ENCODE measurements at places on chromosomes 6 and 20.

DNA sequence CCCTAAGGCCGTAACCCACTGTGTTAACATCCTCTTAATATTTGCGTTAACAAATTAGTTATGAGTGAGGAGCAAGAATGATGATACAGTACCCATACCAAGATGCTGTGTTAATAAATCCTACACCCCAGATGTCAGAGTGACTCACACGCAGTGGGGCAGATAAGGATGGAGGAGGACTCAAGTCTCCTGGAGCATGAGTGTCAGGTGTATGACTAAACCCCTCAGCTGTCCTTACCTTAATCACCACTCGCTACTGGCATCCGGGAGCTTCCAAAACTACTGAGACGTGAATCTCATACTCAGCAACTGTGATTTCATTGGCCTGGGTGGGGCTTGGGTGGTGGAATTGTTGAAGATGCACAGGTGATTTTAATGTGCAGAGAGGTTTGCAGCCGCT lies 131.3 kb upstream of the MTHFD1L start:
- DNase-seq: no peak

DNA sequence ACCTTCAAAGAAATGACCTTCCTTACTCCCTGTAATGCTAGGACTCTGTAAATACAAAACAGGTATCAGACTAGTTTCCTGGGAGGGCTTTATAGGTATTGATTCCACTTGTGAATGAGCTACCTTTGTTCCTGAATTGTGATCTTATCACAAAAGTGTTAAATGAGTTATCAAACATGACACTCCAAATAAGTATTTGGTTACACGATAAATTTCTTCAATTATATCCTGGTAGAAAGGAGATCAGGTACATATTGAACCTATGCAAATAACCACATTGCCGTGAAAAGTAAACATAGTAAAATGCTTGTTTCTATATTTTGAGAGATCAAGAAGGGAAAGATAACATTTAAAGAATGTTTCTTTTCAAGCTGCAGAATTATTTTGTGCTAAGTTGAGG lies 285.3 kb downstream of the HIVEP2 start:
- DNase-seq: no peak

DNA sequence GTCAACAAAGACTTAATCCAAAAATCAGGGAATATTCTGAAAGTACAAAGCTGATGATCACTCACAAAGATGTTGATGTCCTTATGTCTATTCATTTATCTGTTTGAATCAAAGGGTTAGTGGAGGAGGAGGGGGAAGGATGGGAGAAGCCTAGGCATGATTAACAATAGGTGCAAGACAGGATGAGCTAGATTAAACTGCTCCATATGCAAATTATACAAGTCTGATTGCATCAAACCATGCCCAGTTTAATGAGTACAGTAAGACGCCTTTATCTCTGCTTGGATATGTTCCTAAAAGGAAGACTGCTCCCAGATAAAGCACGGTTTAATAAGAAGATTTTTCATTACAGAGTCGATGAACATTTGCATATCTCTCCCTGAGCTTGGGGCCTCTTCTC lies 626.4 kb upstream of the NOX3 start:
- no peak for DNase-seq

- no peak for DNase-seq
Observed at GRCh38 chr6:51339728-51340127, 521.1 kb downstream of the TFAP2B start.

GRCh38 chr6:29967379-29968010 lies 25.2 kb downstream of the HLA-A start:
- DNase-seq: peak; percentile 53

DNA sequence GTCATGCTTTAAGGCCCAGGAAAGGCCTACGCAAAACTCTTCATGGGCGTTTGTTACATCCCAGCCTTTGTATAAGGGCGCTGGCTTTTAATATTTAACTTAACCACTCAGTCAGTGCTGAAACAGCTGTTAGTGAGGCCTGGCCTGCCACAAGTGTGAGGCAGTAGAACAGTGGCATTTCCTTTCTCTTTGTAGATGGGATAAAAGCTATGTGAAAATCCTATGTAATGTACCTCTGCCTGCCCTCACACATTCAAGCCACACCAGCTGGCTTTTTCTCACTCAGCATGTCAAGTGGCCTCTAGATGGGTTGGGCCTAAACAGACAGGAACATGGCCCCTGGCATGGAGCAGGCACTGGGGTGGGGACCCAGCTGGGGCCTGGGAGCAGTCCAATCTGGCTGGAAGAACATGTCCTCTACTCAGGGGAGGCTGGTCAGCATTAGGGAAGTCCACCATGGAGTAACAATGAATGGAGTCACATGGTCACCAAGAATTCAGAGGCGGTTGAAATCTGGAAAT lies 20.7 kb downstream of the CGA start:
- DNase-seq: no peak

DNA sequence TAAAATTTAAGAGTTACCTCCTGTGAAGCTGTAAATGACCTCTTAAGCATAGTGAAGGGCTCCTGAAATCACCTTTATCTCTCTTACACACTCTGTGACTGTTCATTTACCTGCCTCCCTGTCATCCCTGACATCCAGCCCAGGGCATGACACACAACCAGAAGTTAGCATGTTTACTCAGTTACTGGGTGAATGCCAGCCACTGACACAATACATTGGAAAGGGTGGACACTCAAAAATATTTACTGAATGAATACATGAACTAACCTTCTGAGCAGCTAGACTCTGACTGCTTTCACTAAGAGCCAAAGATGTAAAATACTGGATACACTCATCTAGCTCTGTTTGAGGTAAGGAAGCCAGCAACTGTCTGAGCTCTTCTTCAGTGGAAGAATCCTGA lies 25.3 kb downstream of the SERAC1 start:
- DNase-seq: no peak

- no peak for DNase-seq
Observed at GRCh38 chr20:46934746-46935287, 40.2 kb downstream of the EYA2 start.
